Mesenteric fat pad (tissue), 1 donor: ENCODE measurements at places on chromosomes 11 and 22. TPM values are rescaled to one million over a fixed set of nuclear protein-coding genes. Genes with fewer than 3 reads are reported as not detected.

DDI1 gene
- not detected for total RNA-seq

SYT13 gene
- total RNA-seq: not detected

OR4C13 gene
- total RNA-seq: not detected

LINC01488 gene
- total RNA-seq: not detected

MPZL3 gene
- total RNA-seq: 1.7 TPM

PRDX5 gene
- 111 TPM for total RNA-seq

OR51I1 gene
- not detected for total RNA-seq

CSRP3 gene
- not detected for total RNA-seq

HOATZ gene
- total RNA-seq: not detected

TNNI2 gene
- total RNA-seq: 0.64 TPM

TCN2 gene
- total RNA-seq: 46.5 TPM

NEFH gene
- 0.87 TPM for total RNA-seq

SOX10 gene
- not detected for total RNA-seq

KRTAP5-8 gene
- not detected for total RNA-seq

SCO2 gene
- total RNA-seq: 9.6 TPM

GRAP2 gene
- total RNA-seq: 1.3 TPM
